ENCODE measurements at places on chromosomes 7 and 10.
A peak's percentile ranks its signal among the peaks of the same experiment; 100 is the strongest.

- no peak for DNase-seq
- H3K36me3 ChIP-seq, result no peaks in the 10 kb centered on the region
- no peak overlapping the region for H3K27ac ChIP-seq
- no peaks in the 10 kb centered on the region for H3K27me3 ChIP-seq
These were observed 27.2 kb downstream of the LEP start for GRCh38 chr7:128268233-128268632.

- H3K36me3 ChIP-seq, result no peaks in the 10 kb centered on the region
- no peaks in the 10 kb centered on the region for H3K27me3 ChIP-seq
- H3K27ac ChIP-seq, result no peak overlapping the region
- no peaks in the 10 kb centered on the region for H3K4me1 ChIP-seq
- no peak for DNase-seq
These were observed 1198.5 kb upstream of the SORCS1 start for GRCh38 chr10:108362961-108363360.

- no peaks in the 10 kb centered on the region for H3K4me1 ChIP-seq
- DNase-seq, result no peak
- no peak overlapping the region for H3K27ac ChIP-seq
- H3K36me3 ChIP-seq, result no peaks in the 10 kb centered on the region
- no peaks in the 10 kb centered on the region for H3K27me3 ChIP-seq
These were observed 235.9 kb downstream of the FOXP2 start for GRCh38 chr7:114650491-114650890.

DNA sequence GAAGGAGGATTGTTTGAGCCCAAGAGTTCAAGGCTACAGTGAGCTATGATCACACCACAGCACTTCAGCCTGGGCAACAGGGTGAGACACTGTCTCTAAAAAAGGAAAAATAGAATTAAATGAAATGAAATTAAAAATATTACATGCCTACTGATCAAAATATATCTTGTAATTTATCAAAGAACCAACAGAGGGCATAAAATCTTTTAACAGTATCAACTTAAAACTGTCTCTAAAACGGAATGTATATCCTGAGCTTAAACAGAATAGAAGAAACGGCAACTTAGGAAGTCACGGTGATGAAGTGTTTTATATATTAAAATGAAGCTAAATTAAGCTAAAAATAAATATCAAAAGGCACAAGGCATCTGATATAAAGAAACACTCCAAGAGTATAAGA is 78.8 kb downstream of the MTPAP start:
- no peaks in the 10 kb centered on the region for H3K36me3 ChIP-seq
- no peaks in the 10 kb centered on the region for H3K4me1 ChIP-seq
- H3K4me3 ChIP-seq, result no peak overlapping the region
- no peaks in the 10 kb centered on the region for H3K27me3 ChIP-seq
- DNase-seq, result no peak
- no peak overlapping the region for H3K27ac ChIP-seq

- H3K27me3 ChIP-seq, result no peaks in the 10 kb centered on the region
- DNase-seq, result peak; percentile 42
- H3K27ac ChIP-seq, result no peak overlapping the region
- H3K36me3 ChIP-seq, result no peaks in the 10 kb centered on the region
These were observed 399.0 kb upstream of the C7orf33 start for GRCh38 chr7:148191391-148192065.

DNA sequence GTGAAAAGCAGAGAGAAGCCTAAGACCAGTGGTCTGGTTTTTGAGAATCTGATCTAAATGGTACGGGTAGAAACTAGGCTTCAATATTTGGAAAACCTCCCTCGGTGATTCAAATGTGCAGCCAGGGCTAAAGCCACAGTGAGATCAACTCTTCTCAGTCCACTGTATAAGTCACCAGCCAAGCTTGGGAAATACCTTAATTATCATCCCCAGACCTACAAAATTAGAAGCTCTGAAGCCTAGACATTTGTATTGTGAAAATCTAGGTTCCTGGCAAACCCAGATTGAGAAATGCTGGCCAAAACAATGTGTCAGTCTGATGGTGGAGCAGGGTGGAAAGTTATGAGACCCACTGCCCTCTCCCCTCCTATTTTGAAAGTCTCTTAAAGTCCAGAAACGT is 131.7 kb downstream of the DGKI start:
- no peak overlapping the region for H3K4me3 ChIP-seq
- DNase-seq, result no peak
- H3K27ac ChIP-seq, result no peak overlapping the region

Measured in upper lobe of left lung (tissue), 6 donors.